ENCODE measurements at places on chromosomes 7 and 10. TPM values are rescaled to one million over a fixed set of nuclear protein-coding genes. Genes with fewer than 3 reads are reported as not detected.

Gene CYP2E1
- 3.4 TPM for total RNA-seq

Gene ITGA8
- 2.9 TPM for total RNA-seq

Gene TBX20
- total RNA-seq, result 0.59 TPM

Gene CALHM2
- 58.3 TPM for total RNA-seq

- H3K4me3 ChIP-seq, result no peak overlapping the region
- H3K27ac ChIP-seq, result no peak overlapping the region
- no peaks in the 10 kb centered on the region for H3K36me3 ChIP-seq
- no peak for DNase-seq
- peaks cover 3% of the 10 kb centered on the region for H3K4me1 ChIP-seq
Measured at GRCh38 chr7:28155964-28156363, 24.6 kb downstream of the JAZF1 start.

DNA sequence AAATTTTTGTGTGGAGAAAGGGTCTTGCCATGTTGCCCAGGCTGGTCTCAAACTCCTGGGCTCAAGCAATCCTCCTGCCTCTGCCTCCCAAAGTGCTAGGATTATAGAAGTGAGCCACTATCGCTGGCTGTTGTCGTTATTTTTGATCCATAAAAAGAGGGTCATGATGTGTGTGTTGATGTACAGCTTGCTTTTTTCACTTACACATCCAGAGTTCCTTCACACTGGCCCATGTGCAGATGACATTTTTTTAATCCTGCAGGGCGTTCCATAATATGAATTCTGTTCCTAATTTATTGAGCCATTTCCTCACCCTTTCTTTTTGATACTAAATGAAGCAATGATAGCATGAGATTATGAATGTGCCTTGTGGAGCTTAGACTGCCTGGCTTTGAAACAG, 40.8 kb downstream of the GRK5 start:
- H3K4me1 ChIP-seq, result no peaks in the 10 kb centered on the region
- H3K4me3 ChIP-seq, result no peak overlapping the region
- no peaks in the 10 kb centered on the region for H3K36me3 ChIP-seq
- DNase-seq, result no peak
- no peaks in the 10 kb centered on the region for H3K27me3 ChIP-seq
- no peak overlapping the region for H3K27ac ChIP-seq

DNA sequence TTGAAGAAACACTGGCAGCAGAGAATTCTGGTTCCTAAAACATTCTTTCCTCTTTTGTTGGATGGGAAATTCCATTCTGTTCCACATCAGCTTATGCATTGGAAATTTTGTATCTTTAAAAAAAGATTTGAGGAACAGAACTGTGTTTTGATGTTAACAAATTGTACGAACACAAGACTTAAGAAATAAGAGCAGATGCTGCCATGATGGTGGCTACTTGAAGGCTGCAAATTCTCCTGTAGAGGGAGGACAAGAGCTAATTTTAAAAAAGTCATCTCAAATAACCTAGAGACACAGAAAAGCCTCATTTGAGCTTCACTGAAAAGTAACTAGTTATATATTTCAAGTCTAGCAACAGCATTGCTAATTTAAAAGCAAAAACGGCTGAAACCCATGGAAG, 29.8 kb downstream of the NDUFB2 start:
- H3K27me3 ChIP-seq, result no peaks in the 10 kb centered on the region
- no peak overlapping the region for H3K4me3 ChIP-seq
- no peaks in the 10 kb centered on the region for H3K36me3 ChIP-seq
- DNase-seq, result no peak
- no peak overlapping the region for H3K27ac ChIP-seq

DNA sequence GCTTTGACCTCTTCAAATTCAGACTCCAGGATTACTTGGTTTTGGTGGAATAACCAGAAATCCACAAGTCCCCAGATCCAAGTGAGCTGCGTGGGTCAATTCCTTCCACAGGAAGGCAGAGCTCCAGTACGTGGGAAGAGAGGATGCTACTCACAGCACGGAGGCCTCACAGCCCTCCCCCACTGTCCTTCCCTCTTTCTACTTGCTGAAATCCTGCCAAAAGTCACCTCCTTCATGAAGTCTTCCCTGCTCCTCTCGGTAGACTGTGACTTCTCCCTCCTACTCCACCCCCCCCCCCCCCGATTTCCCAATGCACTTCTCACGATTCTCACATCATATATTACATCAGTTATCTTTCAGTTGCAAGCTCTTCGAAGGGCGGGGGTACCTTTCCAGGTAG, 12.3 kb downstream of the CAMK2G start:
- no peaks in the 10 kb centered on the region for H3K4me1 ChIP-seq
- DNase-seq, result no peak
- no peak overlapping the region for H3K27ac ChIP-seq
- H3K27me3 ChIP-seq, result no peaks in the 10 kb centered on the region
- no peak overlapping the region for H3K4me3 ChIP-seq
- no peaks in the 10 kb centered on the region for H3K36me3 ChIP-seq

GRCh38 chr7:2114052-2114451, 118.7 kb downstream of the MAD1L1 start:
- H3K36me3 ChIP-seq, result no peaks in the 10 kb centered on the region
- no peak overlapping the region for H3K4me3 ChIP-seq
- peaks cover 17% of the 10 kb centered on the region for H3K4me1 ChIP-seq
- H3K27ac ChIP-seq, result no peak overlapping the region
- H3K27me3 ChIP-seq, result no peaks in the 10 kb centered on the region
- no peak for DNase-seq

DNA sequence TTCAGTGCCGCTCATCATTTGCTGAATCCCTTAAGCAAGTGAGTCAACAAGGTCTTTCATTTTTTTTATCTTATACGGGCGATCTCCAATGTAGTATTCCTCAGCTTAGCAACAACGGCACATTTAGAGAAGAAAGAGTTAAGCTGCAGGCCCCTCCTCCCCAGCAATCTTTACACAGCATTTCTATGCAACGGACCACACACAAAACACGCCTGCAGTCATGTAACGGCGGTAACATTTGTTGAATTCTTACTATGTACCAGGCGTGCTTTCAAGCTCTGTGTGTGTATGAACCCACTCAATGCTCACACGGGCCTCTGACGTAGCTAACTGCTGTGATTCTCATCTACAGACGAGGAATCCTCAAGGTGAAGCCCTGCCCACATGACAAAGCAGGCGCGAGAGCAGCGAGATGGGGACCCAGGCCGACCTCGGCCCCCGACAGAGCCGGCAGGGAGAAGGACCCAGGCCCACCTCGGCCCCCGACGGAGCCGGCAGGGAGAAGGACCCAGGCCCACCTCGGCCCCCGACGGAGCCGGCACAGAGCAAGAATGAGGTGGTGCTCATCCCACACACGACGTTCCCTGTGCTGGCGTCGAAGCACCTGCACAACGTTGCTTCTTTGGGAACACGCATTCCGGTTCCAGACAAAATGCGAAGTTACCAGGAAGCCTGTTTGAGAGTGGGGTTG, 240.7 kb downstream of the ZMYND11 start:
- no peak overlapping the region for H3K4me3 ChIP-seq
- no peak overlapping the region for H3K27ac ChIP-seq
- no peaks in the 10 kb centered on the region for H3K4me1 ChIP-seq
- H3K36me3 ChIP-seq, result no peaks in the 10 kb centered on the region
- H3K27me3 ChIP-seq, result no peaks in the 10 kb centered on the region

All from breast epithelium (tissue), 4 donors.